ENCODE measurements at places on chromosomes 4 and X. TPM values are rescaled to one million over a fixed set of nuclear protein-coding genes. Genes with fewer than 3 reads are reported as not detected.

DNA sequence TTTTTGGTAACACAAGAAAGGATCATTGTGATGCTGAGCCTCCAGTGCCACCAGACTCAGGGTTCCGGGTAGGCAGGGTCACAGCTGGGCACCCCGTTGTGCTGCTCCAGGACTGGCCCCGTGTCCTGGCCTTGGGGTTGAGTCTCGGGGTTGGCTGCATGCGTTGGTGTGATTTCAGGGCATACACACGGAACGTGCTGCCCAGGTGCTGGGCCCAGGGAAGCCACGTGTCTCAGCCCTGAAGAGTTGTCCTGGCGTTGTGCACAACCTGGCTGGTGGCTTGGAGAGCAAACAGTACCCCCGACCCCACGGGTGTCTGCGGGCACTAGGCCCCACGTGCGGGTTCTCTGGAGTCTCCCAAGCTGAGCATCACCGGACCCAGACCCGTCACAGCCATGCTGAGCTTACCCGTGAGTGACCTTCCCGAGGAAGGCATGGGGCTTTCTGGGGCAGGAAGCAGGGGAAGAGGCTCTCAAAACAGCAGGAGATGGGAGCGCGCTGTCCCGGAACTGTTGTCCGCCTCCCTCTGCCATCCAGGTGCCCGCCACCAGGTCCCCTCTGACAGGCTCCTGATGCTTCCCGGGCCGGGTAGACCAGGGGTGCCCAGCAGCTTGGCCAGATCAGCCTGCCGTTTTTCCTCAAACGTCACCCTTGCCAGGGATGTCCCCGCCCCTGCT is 66.1 kb upstream of the ENPP6 start:
- H3K4me1 ChIP-seq, result no peaks in the 10 kb centered on the region
- no peaks in the 10 kb centered on the region for H3K36me3 ChIP-seq
- H3K27ac ChIP-seq, result no peak overlapping the region
- H3K27me3 ChIP-seq, result no peaks in the 10 kb centered on the region

- H3K36me3 ChIP-seq, result no peaks in the 10 kb centered on the region
- no peak overlapping the region for H3K27ac ChIP-seq
- H3K4me3 ChIP-seq, result no peak overlapping the region
- no peaks in the 10 kb centered on the region for H3K4me1 ChIP-seq
- no peaks in the 10 kb centered on the region for H3K27me3 ChIP-seq
- DNase-seq, result no peak
Measured at GRCh38 chr4:174099712-174100111, 183.8 kb downstream of the FBXO8 start.

DNA sequence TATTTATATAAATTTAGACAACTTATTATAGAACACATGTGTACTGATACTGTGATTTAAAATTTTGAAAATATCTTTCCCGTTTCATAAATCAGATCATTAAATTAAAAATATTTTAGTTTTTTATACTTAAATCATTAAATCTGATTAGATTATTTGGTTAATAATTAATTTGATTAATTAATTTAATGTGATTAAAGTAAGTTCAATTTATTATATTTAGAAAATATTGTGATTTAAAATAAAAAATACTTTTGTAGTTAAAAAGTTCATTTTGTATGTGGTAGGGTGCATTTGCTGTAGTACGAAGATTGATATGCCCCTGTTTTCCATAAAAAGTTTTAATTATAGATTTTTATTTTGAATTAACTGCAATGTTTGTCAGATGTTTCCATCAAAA is 1323.4 kb downstream of the RAPGEF2 start:
- DNase-seq, result no peak
- no peaks in the 10 kb centered on the region for H3K27me3 ChIP-seq
- H3K4me1 ChIP-seq, result no peaks in the 10 kb centered on the region
- H3K4me3 ChIP-seq, result no peak overlapping the region

DNA sequence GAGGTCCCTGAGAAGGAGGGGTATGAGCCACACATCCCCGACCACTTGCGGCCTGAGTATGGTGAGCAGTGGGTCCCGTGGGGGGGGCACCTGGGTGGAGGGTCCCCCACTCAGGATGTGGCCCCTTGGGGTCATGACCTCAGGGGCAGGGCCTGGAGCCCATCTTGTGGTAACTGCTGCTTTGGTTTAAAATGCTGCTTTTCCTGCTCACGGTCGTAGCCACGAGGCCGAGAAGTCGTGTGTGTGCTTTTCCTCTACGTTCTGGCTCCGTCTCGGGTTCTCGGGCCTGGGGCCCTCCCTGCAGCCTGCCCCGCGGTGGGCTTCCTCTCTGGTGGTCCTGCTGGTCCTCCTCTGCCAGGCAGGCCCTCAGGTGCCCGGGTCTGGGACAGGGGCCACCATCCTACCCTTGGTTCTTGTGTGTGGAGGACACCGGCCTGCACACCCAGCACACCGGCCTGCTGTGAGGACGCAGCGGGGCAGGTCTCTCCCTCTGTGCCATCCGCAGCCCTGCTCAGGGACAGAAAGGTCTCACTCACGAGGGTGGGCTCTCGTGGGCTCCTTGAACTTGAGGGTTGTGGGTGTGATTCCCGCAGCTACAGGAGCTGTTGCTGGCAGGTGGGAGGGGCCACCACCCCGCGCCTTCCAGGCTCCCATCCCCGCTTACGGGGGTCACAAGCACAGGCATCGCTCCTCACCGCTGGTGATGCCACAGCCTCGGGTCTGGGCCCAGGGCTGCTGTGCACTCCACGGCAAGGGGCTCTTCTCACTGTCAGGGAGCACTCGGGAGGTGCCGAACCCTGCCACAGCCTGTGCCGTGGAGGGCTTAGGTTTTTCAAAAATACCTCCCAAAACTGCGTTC is 19.6 kb downstream of the UVSSA start:
- no peak overlapping the region for H3K4me3 ChIP-seq
- H3K27ac ChIP-seq, result no peak overlapping the region
- no peaks in the 10 kb centered on the region for H3K27me3 ChIP-seq
- H3K36me3 ChIP-seq, result no peaks in the 10 kb centered on the region
- no peaks in the 10 kb centered on the region for H3K4me1 ChIP-seq
- DNase-seq, result no peak

- DNase-seq, result no peak
- H3K27ac ChIP-seq, result no peak overlapping the region
- H3K27me3 ChIP-seq, result no peaks in the 10 kb centered on the region
- no peaks in the 10 kb centered on the region for H3K36me3 ChIP-seq
- H3K4me3 ChIP-seq, result no peak overlapping the region
- H3K4me1 ChIP-seq, result no peaks in the 10 kb centered on the region
Measured at GRCh38 chrX:150879855-150880807, 18.3 kb downstream of the CD99L2 start.

DNA sequence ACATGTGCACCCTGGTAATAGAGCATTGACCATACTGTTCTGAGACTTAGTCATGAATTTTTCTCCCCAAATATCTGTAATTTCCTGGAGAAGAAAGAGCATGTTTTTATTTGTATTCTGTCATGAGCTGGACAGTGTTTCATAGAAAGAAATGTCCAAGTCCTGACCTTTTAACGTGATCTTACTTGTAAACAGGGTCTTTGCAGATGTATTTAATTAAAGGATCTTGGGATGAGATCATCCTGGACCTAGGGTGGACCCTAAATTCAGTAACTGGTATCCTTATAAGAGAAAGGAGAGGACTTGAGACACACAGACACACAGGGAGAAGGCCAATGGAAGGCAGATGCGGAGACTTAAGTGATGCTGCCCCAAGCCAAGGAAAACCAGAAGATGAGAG is 3.6 kb downstream of the ADGRA3 start:
- H3K27me3 ChIP-seq, result no peaks in the 10 kb centered on the region
- DNase-seq, result no peak
- no peak overlapping the region for H3K4me3 ChIP-seq

GRCh38 chr4:22372986-22373385 is 142.9 kb downstream of the ADGRA3 start:
- H3K27ac ChIP-seq, result no peak overlapping the region
- no peaks in the 10 kb centered on the region for H3K36me3 ChIP-seq
- H3K4me3 ChIP-seq, result no peak overlapping the region
- no peaks in the 10 kb centered on the region for H3K4me1 ChIP-seq

DNA sequence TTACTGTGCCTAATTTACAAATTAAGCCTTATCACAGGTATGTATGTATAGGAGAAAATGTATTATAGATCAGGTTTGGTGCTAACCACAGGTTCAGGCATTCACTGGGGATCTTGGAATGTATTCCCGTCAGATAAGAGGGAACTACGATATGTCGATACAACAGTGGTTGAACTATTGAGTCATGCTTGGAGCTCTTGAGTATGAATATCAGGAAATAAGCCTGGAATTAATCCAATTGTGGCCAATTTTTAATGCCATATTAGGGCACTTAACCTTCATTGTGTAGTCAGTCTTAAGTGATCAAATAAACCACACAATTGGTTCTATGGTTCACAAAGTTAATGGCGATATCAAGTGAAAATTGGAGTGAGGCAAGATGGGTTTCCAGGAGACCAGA is 556.5 kb downstream of the IL1RAPL1 start:
- DNase-seq, result peak; percentile 4
- H3K36me3 ChIP-seq, result no peaks in the 10 kb centered on the region
- no peaks in the 10 kb centered on the region for H3K27me3 ChIP-seq
- H3K27ac ChIP-seq, result no peak overlapping the region

DNA sequence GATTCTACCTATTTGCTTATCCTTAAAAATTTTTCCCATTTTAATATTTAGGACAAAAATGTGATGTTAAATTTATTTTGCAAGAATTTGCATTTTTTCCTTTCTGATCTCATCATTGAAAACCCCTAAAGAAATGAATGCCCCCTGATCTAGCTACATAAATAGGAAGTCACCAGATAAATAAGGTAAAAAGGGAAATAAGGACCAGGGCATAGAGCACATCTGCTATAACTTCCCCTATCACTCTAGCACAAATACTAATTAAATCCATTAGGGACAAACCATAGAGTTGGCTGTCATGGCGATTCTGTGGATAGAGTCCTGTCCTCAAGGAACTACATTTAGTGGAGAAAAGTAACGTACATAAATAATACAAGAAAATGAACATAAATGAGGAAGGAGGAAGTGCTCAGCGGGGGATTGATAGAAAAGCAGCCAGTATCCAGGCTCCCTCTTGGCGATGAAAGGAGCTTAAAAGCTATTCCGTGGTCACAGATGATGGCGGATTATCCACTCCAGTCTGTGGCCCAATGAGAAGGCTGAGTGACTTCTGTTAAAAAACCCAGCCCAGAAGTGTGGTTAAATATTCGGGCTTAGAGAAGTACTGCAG is 76.9 kb upstream of the RPL34 start:
- H3K27ac ChIP-seq, result no peak overlapping the region
- no peak for DNase-seq
- no peaks in the 10 kb centered on the region for H3K36me3 ChIP-seq
- no peaks in the 10 kb centered on the region for H3K4me1 ChIP-seq

- H3K4me3 ChIP-seq, result no peak overlapping the region
- H3K36me3 ChIP-seq, result no peaks in the 10 kb centered on the region
- H3K27me3 ChIP-seq, result peaks cover 5% of the 10 kb centered on the region
- DNase-seq, result no peak
Measured at GRCh38 chrX:137025930-137026329, 7.9 kb downstream of the GPR101 start.

The POU4F2 gene
- polyA plus RNA-seq, result not detected

The TRIML1 gene
- polyA plus RNA-seq, result not detected

All from endothelial cell of umbilical vein (primary cell).